Spinal cord (tissue), 10 donors: ENCODE measurements at places on chromosomes 1 and 21. TPM values are rescaled to one million over a fixed set of nuclear protein-coding genes. Genes with fewer than 3 reads are reported as not detected.

The THEMIS2 gene
- 8.8 TPM for polyA plus RNA-seq

The S100PBP gene
- 30.2 TPM for polyA plus RNA-seq

The ARTN gene
- polyA plus RNA-seq, result 1.9 TPM

The FYB2 gene
- polyA plus RNA-seq, result 2.6 TPM

The PTPN22 gene
- 0.22 TPM for polyA plus RNA-seq

The SMIM12 gene
- 32.4 TPM for polyA plus RNA-seq

The ADORA3 gene
- polyA plus RNA-seq, result 10.4 TPM

The HRNR gene
- polyA plus RNA-seq, result 0.59 TPM

The MMEL1 gene
- polyA plus RNA-seq, result 2.3 TPM

The KCNE2 gene
- 1.3 TPM for polyA plus RNA-seq

The LCE1D gene
- polyA plus RNA-seq, result 0.39 TPM

The ZNF648 gene
- polyA plus RNA-seq, result 0.32 TPM

The CDK11B gene
- polyA plus RNA-seq, result 44.4 TPM

The SLAMF7 gene
- not detected for polyA plus RNA-seq

The ADAMTS4 gene
- 46.3 TPM for polyA plus RNA-seq

The SLAMF8 gene
- polyA plus RNA-seq, result not detected

The OR2T2 gene
- polyA plus RNA-seq, result not detected

The SPRR5 gene
- not detected for polyA plus RNA-seq

The ACTA1 gene
- polyA plus RNA-seq, result 3.2 TPM

The CXADR gene
- polyA plus RNA-seq, result 55.7 TPM

The CACNA1S gene
- 0.23 TPM for polyA plus RNA-seq

The CFAP57 gene
- 4.5 TPM for polyA plus RNA-seq

The BEND5 gene
- 27.7 TPM for polyA plus RNA-seq
